Heart left ventricle (tissue), 16 donors: ENCODE measurements at places on chromosomes 3 and 15. TPM values are rescaled to one million over a fixed set of nuclear protein-coding genes. Genes with fewer than 3 reads are reported as not detected.

DNA sequence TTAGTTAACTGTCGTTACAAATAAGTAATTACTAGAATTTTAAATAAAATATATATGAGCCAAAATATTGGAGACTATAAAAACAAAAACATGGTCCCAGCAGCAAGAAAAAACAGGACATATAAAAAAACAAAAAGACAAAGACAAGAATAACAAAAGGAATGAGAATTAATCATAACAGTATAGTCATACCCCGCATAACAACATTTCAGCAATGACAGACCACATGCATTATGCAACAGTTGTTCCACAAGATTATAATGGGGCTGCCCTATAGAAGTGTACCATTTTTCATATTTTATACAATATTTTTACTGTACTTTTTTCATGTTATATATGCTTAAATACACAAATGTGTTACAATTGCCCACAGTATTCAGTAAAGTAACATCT, 5.6 kb downstream of the HLTF start:
- H3K27ac ChIP-seq = no peak overlapping the region
- DNase-seq = no peak
- H3K4me3 ChIP-seq = no peak overlapping the region
- H3K4me1 ChIP-seq = peaks cover 3% of the 10 kb centered on the region
- no peaks in the 10 kb centered on the region for H3K27me3 ChIP-seq
- H3K36me3 ChIP-seq = peaks cover 35% of the 10 kb centered on the region

GRCh38 chr3:20916951-20917606, 731.1 kb upstream of the SGO1 start:
- H3K4me3 ChIP-seq = no peak overlapping the region
- no peak for DNase-seq
- H3K4me1 ChIP-seq = no peaks in the 10 kb centered on the region
- no peaks in the 10 kb centered on the region for H3K36me3 ChIP-seq

- H3K36me3 ChIP-seq = no peaks in the 10 kb centered on the region
- H3K27me3 ChIP-seq = no peaks in the 10 kb centered on the region
- no peaks in the 10 kb centered on the region for H3K4me1 ChIP-seq
- no peak overlapping the region for H3K4me3 ChIP-seq
These were observed 486.3 kb upstream of the TBL1XR1 start for GRCh38 chr3:177683586-177683985.

DNA sequence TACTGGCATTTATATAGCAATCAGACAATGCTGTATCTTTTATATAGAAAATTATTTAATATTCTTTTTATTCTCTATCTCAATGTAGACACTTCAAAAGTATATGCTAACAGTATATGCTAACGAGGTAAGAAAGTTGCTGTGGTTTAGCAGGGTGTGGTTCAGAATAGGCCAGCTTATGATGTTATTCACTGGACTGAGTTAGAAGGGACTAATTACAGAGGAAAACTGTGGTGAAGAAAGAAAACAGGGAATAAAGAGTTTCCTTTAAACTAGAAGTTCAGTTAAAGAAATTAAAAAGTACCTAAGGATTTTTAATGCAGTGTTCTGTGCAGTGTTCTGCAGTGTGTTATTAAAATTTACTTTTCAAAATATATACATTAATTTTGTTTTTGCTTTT, 59.4 kb downstream of the MYO9A start:
- no peaks in the 10 kb centered on the region for H3K27me3 ChIP-seq
- no peaks in the 10 kb centered on the region for H3K36me3 ChIP-seq
- no peak overlapping the region for H3K4me3 ChIP-seq
- no peaks in the 10 kb centered on the region for H3K4me1 ChIP-seq
- no peak for DNase-seq

- H3K4me1 ChIP-seq = no peaks in the 10 kb centered on the region
- H3K36me3 ChIP-seq = no peaks in the 10 kb centered on the region
- H3K27me3 ChIP-seq = peaks cover 15% of the 10 kb centered on the region
- no peak for DNase-seq
These were observed 238.8 kb upstream of the WNT5A start for GRCh38 chr3:55725681-55726500.

GOLGA8G gene
- not detected for total RNA-seq

ZNF80 gene
- total RNA-seq = 0.11 TPM

DNA sequence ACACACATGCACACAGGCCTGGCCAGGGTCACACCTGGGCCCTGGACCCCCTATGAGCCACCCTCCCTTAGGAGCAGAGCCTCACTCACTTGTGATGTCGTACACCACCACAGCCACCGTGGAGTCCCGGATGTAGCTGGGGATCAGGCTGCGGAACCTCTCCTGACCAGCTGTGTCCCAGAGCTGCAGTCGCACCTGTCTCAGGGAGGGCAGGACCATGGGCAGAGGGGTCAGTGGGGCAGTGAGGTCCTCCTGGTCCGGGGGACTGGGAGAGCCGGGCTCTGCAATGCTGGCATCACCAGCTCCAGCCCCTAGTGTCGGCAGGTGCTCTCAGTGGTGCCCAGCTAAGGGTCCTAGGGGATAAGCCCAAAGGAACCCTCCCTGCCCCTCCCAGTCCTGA, 35.6 kb downstream of the SRPRB start:
- no peaks in the 10 kb centered on the region for H3K4me1 ChIP-seq
- no peaks in the 10 kb centered on the region for H3K27me3 ChIP-seq
- H3K27ac ChIP-seq = no peak overlapping the region
- no peak for DNase-seq

DNA sequence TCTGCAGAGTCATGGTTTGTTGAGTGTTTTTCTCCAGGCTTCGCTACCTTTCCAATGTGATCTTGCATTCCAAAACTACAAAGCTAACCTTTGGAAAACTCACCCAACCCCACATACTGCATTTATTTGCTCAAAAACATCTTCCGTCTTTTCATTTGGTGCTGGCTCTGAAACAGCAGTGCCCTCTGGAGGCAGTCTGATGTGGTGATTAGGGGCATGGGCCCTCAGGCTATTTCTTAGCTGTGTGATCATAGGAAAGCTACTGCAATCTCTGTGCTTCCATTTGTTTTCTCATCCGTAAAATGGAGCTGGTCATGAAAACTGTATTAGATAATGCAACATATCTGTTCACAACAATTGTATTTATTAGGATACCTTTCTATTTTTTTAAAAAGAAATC, 47.0 kb downstream of the MTHFS start:
- DNase-seq = no peak
- H3K36me3 ChIP-seq = peaks cover 2% of the 10 kb centered on the region
- no peak overlapping the region for H3K4me3 ChIP-seq

- H3K27ac ChIP-seq = peak overlapping the region; percentile 35
- DNase-seq = no peak
- H3K4me1 ChIP-seq = peaks cover 43% of the 10 kb centered on the region
These were observed 43.4 kb downstream of the SLCO2A1 start for GRCh38 chr3:133986311-133986710.

DNA sequence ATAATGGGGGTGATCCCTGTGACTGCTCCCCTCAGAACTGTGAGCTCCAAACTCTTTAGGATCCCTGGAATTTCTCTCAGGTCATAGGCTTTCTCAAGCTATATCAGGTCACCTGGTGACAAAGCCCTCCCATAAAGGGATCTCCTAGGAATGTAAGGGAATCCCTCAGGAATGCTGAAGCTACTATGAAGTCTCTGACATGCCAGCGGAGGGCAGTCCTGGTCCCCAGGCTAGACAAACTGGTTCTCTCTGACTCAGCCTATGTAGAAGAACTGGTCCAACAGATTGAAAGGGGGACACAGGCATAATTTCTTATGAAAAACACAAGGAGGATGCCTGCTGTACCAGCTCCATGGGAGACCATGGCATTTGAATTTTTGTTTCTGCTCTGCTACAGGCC, 6.7 kb downstream of the LPCAT4 start:
- H3K27me3 ChIP-seq = no peaks in the 10 kb centered on the region
- H3K4me3 ChIP-seq = no peak overlapping the region
- no peak for DNase-seq
- no peak overlapping the region for H3K27ac ChIP-seq
- peaks cover 71% of the 10 kb centered on the region for H3K36me3 ChIP-seq

GRCh38 chr15:60835974-60836373, 357.0 kb upstream of the ICE2 start:
- no peaks in the 10 kb centered on the region for H3K36me3 ChIP-seq
- H3K4me1 ChIP-seq = no peaks in the 10 kb centered on the region
- H3K4me3 ChIP-seq = no peak overlapping the region
- no peaks in the 10 kb centered on the region for H3K27me3 ChIP-seq
- no peak for DNase-seq

PCYT1A gene
- 110 TPM for total RNA-seq

DNA sequence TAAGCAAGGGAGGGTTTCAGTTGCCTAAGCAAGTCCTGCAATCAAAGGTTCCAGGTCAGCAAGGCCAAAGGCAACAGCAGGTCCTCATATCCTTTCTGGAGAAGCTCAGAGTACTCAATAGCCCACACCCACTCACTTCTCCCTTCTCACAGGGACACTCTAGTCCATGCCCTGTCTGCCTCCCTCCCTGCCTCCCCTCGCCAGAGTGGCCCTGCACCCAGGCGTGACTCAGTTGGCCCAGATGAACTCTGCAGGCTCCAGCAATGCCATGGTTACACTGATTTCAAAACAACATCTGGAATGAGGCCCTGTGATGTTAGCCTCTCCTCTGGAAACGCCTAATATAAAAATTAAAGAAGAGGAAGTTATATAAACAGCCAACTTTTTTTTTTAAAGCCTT, 32.9 kb downstream of the IL16 start:
- no peak overlapping the region for H3K4me3 ChIP-seq
- H3K4me1 ChIP-seq = peaks cover 19% of the 10 kb centered on the region
- no peak for DNase-seq
- H3K36me3 ChIP-seq = no peaks in the 10 kb centered on the region
- no peaks in the 10 kb centered on the region for H3K27me3 ChIP-seq

DNA sequence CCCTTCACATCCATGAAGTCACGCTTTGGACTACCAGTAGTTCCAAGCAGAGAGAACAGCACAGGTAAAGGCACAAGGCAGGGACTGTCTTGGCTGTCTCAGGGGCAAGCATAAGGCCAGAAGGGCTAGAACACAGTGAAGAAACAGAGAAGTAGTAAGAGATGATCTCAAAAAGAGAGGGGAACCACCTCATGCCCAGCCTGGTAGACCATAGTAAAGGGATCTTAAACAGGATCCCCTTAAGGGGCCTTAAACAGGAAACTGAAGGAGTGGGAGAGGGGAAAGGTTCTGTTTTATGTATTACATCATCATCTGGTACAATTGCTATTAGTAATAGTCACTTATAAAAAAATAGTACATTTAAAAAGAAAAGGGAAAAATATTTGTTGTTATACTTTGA, 25.8 kb downstream of the P2RY1 start:
- no peaks in the 10 kb centered on the region for H3K27me3 ChIP-seq
- no peak for DNase-seq
- H3K4me1 ChIP-seq = no peaks in the 10 kb centered on the region
- no peak overlapping the region for H3K4me3 ChIP-seq
- no peaks in the 10 kb centered on the region for H3K36me3 ChIP-seq

CD200 gene
- total RNA-seq = 2.5 TPM
